ENCODE measurements at places on chromosomes 11 and 22.

DNA sequence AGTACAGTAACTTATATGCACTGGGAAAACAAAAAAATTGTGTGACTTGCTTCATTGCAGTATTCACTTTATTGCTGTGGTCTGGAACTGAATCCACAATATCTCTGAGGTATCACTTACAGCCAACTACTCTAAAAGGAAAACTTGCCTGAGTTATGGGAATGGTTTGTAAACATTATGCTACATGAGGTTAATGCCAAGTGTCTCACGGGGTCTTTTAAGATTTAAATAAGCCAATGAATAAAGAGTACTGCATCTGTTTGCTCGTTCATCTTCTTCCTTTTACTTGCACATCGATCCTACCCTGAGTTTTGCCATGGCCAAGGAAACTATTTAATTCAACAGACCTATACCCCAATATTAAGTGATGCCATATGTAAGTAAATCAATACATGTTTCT, 72.0 kb upstream of the API5 start:
- no peak for DNase-seq

- no peak for DNase-seq
These were observed 108.6 kb upstream of the ASPHD2 start for GRCh38 chr22:26320447-26320846.

DNA sequence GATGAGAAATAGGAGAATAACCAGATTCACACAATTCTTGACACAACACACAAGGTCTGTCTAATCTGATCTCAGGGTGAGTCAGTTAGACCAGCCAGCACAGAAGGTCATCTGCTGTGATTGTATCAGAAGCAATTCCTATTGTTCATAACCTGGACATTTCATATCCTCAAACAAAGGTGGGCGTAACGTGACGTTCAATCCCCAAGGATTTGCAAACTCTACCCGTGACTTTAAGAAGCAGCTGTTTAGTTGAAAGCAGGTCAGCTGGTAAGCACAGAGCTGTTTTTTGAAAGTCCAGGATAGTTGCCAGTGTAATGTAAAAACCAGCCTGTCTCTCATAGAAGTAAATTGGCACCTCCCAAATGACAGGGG, 385.1 kb downstream of the DCDC1 start:
- peak; percentile 64 for DNase-seq

GRCh38 chr11:126105022-126105747, 42.5 kb upstream of the CDON start:
- no peak for DNase-seq

- no peak for DNase-seq
These were observed 115.2 kb downstream of the DDX10 start for GRCh38 chr11:108780119-108780518.

DNA sequence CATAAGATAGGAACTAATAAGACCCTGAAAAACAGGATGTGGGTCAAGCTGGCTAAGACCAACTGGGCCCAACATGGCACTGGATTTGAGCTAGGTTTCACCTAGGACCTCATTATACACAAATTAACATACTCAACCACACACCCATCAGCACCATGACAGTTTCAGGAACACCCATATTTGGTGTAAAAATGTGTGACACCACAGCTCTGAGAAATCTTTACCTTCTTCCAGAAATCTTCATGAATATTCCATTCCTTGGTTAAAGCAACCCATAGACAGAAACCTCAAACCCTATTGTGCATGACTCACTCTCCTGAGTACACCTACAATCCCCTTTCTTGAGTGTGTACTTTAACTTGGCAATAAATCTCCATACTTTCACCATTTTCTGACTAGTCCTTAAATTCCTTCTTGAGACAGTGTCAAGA, 378.8 kb downstream of the DYNC2H1 start:
- DNase-seq = no peak

GRCh38 chr22:38830026-38830844, 13.6 kb downstream of the NPTXR start:
- no peak for DNase-seq

DNA sequence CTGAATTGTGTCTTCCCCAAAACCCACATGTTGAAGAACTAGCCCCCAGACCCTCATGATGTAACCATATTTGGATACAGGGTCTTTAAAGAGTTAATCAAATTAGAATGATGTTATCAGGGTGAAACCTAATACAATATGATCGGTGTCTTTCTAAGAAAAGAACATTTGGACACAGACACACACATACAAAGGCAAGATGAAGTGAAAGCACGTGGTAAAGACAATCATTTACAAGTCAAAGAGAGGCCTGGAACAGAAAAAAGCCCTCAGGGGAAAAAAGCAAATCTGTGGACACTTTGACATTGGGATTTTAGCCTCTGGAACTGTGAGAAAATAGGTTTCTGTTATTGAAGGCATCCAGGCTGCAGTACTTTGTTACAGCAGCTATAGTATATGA, 733.4 kb downstream of the JRKL start:
- no peak for DNase-seq

- DNase-seq = no peak
These were observed 44.2 kb downstream of the NAV2 start for GRCh38 chr11:19756675-19757475.

DNA sequence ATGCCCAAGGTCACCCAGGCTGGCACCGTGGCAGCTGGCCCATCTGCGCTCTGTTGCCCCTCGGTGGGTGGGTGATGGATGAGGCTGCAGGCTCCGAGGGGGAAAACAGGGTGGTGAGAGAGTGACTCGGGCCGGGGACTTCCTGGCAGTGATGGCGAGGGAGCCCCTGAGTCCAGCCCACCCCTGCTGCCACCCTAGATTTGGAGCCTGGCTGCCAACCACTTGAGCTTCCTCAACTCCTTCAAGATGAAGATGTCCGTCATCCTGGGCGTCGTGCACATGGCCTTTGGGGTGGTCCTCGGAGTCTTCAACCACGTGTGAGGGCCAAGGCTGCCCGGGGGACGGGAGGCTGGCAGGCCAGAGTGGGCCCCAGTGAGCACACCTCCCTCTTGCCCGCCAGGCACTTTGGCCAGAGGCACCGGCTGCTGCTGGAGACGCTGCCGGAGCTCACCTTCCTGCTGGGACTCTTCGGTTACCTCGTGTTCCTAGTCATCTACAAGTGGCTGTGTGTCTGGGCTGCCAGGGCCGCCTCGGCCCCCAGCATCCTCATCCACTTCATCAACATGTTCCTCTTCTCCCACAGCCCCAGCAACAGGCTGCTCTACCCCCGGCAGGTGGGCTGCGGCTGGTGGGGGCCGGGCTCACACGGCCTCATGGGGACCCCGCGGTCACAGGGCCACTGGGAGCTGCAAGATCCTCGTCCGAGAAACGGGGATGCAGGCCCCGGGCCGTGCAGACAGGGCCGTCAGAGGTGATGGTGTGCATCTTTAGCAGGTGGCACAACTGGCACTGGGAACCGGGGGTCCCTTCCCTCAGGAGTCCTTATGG, 10.1 kb downstream of the TCIRG1 start:
- no peak for DNase-seq

DNA sequence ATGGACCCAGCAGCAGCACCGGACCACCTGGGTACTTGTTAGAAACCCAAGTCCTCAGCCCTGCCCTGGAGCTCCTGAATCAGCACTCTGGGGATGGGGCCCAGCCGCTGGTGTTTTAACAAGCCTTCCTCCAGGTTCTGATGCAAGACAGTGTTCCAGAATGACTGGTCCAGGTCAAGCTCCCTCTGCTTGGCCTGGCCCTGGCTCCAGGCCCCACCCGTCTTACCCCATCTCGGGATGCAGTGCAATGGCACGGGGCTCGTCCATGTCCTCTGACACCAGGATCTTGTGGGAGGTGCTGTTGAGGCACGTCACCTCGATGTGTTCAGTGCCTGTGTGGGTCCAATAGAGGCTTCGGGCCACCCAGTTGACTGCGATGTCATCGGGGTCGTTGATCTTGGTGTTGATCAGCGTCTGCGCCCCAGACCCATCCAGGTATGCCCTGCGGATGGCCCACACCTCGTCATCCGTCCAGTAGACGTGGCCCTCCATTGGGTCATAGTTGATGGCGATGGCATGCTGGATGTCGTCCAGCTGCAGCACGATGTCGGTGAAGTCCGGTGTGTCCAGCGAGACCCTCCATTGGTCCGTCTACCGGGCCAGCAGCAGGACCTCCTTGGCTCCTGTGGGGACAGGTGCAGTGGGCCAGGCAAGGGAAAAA, 140.3 kb downstream of the CRYBB2 start:
- no peak for DNase-seq

- no peak for DNase-seq
These were observed 2.5 kb downstream of the UPK2 start for GRCh38 chr11:118958577-118958976.

GRCh38 chr11:94602430-94603372, 35.5 kb downstream of the PIWIL4 start:
- peak; percentile 19 for DNase-seq

- no peak for DNase-seq
These were observed 2.8 kb upstream of the MCAM start for GRCh38 chr11:119319700-119320239.

- DNase-seq = no peak
These were observed 2.4 kb downstream of the PAFAH1B2 start for GRCh38 chr11:117146521-117146920.

- no peak for DNase-seq
These were observed 3.0 kb downstream of the PRSS23 start for GRCh38 chr11:86803136-86804045.

GRCh38 chr11:45983471-45983845, 61.0 kb downstream of the LARGE2 start:
- no peak for DNase-seq

GRCh38 chr11:5992604-5993251, 5.9 kb upstream of the OR52L1 start:
- no peak for DNase-seq

DNA sequence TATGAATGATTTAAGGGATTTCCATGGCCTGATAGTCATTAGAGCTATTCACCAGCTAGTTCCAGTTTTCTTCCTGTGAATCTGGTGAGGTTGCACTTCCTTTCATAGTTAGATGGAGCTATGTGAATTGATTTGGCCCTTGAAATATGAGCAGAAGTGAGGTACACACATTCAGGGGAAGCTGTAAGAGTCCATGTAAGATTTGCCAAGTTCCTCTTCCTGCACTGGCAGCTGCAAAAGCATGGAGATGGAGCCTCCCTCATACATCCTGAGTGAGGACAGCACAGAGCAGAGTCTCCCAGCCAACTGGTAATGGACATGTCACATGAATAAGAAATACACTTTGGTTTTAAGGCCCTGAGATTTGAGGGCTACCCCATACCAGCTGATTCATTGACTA, 111.7 kb downstream of the CD44 start:
- no peak for DNase-seq

GRCh38 chr22:38215156-38216038, 13.6 kb downstream of the MAFF start:
- no peak for DNase-seq

DNA sequence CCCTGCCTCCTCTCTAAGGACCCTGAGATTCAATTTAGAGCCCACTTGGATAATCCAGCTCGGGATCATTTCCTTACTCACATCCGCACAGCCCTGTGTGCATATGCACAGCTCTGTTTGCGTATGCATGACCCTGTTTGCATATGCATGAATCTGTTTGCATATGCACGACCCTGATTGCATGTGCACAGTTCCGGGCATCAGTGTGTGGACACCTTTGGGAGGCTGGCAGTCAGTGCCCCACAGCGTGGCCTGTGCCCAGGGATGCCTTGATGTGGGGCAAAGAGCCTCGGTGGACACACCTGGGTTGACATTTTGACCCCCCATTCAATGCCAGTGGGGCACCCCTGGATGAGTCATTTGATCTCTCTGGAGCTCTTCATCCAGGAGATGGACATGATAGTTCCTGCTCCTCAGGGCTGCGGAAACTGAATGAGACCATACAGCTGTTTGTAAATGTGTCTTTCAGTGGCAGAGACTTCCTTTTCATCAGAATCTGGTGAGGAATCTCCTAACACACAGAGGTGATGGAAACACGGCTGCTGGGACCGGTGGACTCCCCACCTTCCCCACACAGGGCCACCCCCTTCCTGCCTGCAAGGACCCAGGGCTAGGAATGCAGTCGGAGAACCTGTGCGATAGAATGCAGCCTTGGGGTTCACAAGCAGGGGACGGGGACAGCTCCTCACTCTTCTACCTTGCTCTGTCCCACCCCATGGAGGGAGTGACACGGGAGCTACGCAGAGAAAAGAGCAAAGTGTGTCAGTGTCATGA, 41.2 kb downstream of the MYEOV start:
- no peak for DNase-seq

- DNase-seq = no peak
These were observed 160.0 kb downstream of the NAV2 start for GRCh38 chr11:19872512-19873145.

DNA sequence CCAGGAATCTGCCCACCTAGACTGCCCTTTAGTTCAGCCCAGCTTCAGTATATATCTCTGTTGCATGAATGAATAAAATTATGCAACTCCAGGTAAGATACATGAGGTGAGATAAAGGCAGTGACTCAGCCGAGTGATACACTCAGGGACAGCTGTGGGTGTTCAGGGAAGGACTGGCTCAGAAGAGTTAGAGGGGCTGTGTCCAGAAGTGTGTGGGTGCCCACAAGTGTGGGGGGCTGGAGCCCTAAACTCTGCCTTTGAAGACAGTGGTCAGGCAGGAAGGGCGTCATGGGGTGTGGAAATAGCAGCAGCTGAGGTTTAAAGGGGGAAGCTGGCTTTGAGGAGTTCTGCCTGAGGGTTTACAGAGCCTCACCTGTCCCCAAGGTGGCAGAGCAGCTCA, 8.3 kb downstream of the FTH1 start:
- DNase-seq = no peak

- peak; percentile 92 for DNase-seq
These were observed 69.7 kb upstream of the EP300 start for GRCh38 chr22:41022470-41023298.

GRCh38 chr11:59141191-59141590, 1.5 kb upstream of the FAM111A start:
- DNase-seq = no peak

DNA sequence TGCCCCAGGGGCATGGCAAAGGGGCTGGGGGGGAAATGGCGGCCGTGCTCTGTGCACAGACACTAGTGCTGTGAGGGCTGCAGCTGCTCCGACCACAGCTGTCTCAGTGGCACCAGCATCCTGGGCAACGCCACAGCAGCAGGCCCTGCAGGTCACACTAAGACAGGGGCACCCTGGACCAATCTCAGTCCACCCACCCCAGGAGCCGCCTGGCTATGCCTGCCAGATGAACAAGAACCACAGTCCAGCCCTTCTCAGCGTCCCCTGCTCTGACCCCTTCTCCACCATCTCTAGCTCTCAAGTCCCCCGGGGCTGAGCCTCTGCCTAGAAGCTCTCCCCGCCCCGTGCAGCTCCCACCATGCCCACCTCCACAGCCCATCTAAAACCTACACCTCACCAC, 16.5 kb downstream of the TUBGCP6 start:
- no peak for DNase-seq

- no peak for DNase-seq
These were observed 258.0 kb downstream of the FAT3 start for GRCh38 chr11:92482492-92483060.

GRCh38 chr11:23897453-23898286, 599.2 kb upstream of the LUZP2 start:
- DNase-seq = no peak
